ENCODE measurements at places on chromosomes 16 and 17. TPM values are rescaled to one million over a fixed set of nuclear protein-coding genes. Genes with fewer than 3 reads are reported as not detected.

The CDRT4 gene
- 1.7 TPM for polyA plus RNA-seq

The NACA2 gene
- polyA plus RNA-seq = not detected

GRCh38 chr17:64617125-64617780 lies 44.9 kb downstream of the SMURF2 start:
- no peak for DNase-seq

- DNase-seq = no peak
These were observed 13.5 kb downstream of the CCL11 start for GRCh38 chr17:34299027-34299426.

Data from naive B cell (primary cell).